ENCODE measurements at places on chromosomes 5 and 9.

- no peak for DNase-seq
Measured at GRCh38 chr9:7146582-7146981, 388.8 kb downstream of the KDM4C start.

DNA sequence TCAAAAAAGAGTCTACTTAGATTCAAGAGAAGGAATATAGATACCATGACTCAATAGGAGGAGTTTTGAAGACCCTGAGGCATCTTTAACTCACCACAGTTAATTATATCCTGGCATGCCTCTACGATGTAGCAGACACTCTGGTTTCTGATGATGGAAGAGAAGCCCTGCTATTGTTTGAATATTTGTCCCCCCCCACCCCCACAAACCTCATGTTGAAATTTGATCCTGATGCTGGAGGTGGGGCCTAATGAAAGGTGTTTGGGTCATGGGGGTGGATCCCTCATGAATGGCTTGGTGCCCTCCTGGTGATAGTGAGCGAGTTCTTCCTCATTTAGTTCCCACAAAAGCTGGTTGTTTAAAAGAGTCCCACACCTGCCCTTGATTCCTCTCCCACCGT is 147.9 kb upstream of the TBCA start:
- no peak for DNase-seq

- no peak for DNase-seq
Measured at GRCh38 chr9:68625559-68625958, 79.5 kb upstream of the PIP5K1B start.

- no peak for DNase-seq
Measured at GRCh38 chr9:132116583-132116982, 36.9 kb upstream of the MED27 start.

DNA sequence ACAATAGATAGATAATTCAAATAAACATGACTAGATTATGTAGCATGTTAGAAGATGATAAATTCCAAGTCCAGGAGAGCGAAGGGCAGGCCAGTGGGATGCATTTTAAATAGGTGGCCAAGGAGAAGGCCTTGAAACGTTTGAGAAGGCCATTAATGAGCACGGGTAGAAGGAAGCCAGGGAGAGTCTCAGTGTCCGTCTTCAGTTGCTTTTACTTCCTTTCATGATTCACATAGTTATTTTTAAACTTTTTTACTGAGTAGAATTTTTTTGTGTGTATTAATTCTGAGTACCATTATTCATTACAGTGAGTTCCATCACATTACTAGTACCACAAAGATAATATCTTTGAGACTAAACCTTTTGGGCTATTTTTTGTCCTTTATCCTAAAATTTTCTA is 259.2 kb downstream of the ARRDC3 start:
- no peak for DNase-seq

DNA sequence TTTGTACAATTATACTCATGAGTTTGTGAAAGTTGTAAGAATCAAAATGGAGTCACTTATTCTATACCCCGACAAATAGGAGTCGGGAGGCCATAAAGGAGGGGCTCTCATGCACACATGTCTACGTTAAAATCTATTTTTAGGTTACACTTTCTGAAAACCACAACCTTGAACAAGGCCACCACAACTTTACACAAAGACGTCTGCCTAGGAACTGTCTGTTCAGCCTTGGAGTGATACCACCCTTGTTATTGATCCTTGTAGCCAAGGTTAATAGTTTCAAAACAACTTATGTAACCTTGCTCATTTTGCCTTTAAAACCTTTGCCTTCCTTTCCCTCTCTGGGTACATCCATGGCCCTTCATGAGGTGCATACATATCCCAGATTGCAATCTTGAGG is 4.1 kb upstream of the NDFIP1 start:
- DNase-seq, result no peak

DNA sequence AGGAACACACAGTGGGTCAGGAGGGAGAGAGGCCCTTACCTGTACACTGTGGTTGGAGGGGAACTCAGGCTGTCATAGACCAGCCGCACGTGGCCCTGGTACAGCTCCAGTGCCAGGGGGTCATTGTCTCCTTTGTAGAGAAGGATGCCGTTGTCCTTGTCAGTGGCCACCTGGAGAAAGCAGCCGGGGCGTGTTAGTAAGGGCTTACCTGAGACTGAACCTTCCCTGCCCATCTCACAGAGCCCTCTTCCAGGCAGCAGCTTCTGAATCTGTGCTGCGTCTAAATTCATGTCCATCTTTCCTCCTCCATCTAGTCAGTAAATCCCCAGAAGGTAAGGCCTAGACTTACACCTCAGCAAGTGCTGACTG is 104.7 kb upstream of the PANK3 start:
- DNase-seq, result no peak

- DNase-seq, result no peak
Measured at GRCh38 chr5:5598547-5599113, 176.2 kb downstream of the ICE1 start.

DNA sequence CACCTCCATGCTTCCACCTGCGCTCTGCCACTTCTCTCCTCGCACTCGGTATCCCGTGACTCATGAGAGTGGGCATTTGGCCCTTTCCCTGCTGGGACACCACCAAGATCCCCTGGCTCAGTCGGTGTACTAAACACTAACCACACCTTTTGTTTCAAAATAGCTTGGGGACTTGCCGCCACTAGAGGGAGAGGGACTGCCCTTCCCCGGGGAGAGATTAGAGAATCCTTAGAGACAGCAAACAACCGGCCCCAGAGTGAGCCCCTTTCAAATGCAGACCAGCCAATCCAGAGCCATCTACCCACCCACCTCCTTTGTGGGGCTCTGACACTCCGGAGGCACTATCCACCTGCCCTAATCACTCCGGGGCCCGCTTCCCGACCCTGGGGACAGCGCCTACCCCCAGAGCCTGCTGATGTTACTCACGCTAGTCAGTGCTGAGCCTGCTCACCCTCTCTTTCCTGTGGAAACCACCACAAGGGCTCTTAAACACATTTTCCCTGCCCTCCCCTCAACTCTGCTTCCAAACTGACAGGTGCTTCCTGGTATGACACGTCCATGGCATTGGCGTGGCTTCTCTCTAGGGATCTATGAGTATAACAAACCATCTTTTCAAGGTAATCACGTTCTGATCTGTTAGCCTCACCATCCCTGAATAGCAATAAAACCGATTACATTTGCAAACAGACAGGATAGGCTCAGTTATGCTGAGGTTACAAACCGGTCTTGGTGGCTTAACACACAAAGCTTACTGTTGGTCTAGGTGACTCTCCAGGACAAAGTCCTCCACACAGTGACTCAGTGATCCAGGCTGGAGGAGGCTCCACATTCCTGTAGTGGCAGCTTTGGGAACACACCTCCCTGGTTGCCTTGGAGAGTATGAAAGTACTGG is 180.1 kb upstream of the MVB12B start:
- DNase-seq, result no peak

- no peak for DNase-seq
Measured at GRCh38 chr5:132408965-132409364, 39.5 kb downstream of the SLC22A5 start.

DNA sequence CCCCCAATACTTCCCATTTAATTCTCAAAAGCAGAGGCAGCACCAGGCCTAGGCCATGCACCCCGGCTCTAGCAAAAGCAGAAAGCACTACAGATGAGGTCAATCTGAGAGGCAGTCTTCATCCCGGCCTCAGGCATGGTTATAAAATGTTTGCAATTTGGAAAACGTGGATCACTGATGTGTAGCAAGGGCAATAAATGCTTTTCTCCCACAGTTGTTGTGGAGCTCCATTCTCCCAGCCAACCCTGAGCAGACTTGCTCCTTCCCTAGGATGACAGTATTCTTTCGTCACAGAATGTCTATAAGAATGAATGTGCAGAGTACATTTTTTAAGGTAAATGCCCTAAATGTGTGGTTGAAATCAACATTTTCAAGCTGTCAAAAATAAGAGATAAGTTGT is 157.3 kb upstream of the DAPK1 start:
- no peak for DNase-seq
